ENCODE measurements at places on chromosomes 3 and 15. TPM values are rescaled to one million over a fixed set of nuclear protein-coding genes. Genes with fewer than 3 reads are reported as not detected.

RHCG gene
- total RNA-seq: 35.5 TPM

CCR9 gene
- not detected for total RNA-seq

GJD2 gene
- total RNA-seq: not detected

PIF1 gene
- total RNA-seq: 16.4 TPM

CPN2 gene
- not detected for total RNA-seq

IL5RA gene
- not detected for total RNA-seq

CCDC9B gene
- total RNA-seq: 25.1 TPM

NPAP1 gene
- not detected for total RNA-seq

IQCH gene
- total RNA-seq: 1.8 TPM
